ENCODE measurements at places on chromosomes 12 and 14. TPM values are rescaled to one million over a fixed set of nuclear protein-coding genes. Genes with fewer than 3 reads are reported as not detected.

The PLCZ1 gene
- polyA plus RNA-seq, result not detected

- DNase-seq, result no peak
These were observed 123.5 kb downstream of the NAV3 start for GRCh38 chr12:77954206-77954555.

GRCh38 chr12:48827026-48827425, 8.7 kb downstream of the CACNB3 start:
- DNase-seq, result no peak

The ALDH1L2 gene
- polyA plus RNA-seq, result 6.0 TPM

All from pancreas (tissue), 10 donors.